ENCODE measurements at places on chromosomes 7 and 10. TPM values are rescaled to one million over a fixed set of nuclear protein-coding genes. Genes with fewer than 3 reads are reported as not detected.

Gene PLXDC2
- not detected for total RNA-seq

Gene LRRTM3
- total RNA-seq = not detected

Gene CALHM3
- not detected for total RNA-seq

DNA sequence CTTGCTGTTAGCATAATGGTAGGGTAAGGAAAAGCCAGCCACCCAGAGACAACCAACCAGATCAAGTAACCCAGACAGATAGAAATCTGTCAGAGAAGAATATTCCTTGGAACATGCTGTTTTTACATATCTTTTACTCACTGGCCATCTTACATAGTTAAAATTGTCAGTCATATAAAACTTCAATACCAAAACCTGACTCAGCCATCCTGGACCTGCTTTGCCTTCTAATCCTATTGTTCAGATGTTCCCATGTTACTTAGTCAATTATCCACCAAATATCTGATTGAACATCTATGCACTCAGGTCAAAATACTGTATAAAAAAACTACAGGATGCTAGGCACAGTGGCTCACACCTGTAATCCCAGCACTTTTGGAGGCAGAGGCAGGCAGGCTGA is 466.5 kb upstream of the NRP1 start:
- DNase-seq = no peak

- DNase-seq = no peak
These were observed 90.5 kb downstream of the SGMS1 start for GRCh38 chr10:50533296-50533695.

GRCh38 chr10:7763929-7764328 is 23.9 kb downstream of the KIN start:
- DNase-seq = no peak

Data from activated T-helper 2 cell treated with anti-CD3 and anti-CD28 coated beads, Interferon-gamma antibody, Interleukin-2, Interleukin-4, amounts not matched to agents 10 μg/mL and 5 μg/mL and 100 μg/mL, durations not matched to agents 14 hours and 24 hours and 36 hours (primary cell).